T-helper 2 cell (primary cell): ENCODE measurements at places on chromosomes 7 and 10.

DNA sequence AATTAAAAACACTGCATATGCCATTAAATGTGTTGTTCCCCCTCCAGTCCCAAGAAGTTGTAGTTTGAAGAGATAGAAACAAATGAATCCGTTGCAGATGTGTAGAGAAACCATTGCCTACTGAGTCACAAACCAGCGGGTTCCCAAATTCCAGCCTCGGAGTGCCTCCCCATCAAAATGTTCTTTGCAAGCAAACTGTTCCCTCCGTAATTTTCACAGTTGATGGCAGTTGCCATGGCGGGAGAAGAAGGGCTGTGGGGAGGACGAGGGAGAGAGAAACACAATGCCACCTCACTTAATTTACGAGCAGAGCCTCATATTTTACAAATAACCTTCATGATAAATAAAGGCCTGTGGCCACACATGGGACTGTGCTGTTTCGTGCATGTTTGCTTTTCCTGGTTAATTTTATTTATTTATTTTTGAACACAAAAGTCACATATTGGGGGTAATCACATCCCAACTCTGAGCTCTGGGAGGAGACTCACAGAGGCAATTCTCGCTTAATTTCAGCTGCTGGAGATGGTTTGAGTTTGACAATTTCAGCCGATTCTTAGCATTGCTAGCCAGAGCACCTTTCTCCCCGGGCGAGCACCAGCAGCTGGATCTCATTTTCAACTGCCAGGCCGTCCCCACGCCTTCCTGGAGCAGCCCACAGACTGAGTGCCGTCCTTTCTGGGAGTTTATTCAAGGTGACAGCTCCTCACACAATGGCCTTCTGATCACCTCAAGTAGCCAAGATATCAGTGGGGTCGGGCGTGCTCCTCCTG, 1084.2 kb downstream of the KCNMA1 start:
- DNase-seq, result no peak

- no peak for DNase-seq
These were observed 149.5 kb downstream of the TMEM168 start for GRCh38 chr7:112640685-112641084.

DNA sequence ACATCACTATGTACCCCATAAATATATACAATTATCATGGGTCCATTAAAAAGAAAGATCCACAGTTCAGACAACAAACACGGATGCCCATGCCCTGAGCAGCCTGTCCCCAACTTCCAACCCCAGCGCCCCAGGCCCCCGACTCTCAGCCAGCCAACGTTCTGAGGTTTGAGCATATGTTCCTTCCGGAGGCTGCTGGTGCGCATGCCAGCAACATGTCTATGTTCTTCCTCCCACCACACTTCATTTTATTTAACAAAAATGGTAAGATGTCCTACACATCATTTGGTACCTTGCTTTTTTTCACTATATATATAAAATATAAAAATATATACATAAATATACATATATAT, 250.9 kb downstream of the MAD1L1 start:
- no peak for DNase-seq

DNA sequence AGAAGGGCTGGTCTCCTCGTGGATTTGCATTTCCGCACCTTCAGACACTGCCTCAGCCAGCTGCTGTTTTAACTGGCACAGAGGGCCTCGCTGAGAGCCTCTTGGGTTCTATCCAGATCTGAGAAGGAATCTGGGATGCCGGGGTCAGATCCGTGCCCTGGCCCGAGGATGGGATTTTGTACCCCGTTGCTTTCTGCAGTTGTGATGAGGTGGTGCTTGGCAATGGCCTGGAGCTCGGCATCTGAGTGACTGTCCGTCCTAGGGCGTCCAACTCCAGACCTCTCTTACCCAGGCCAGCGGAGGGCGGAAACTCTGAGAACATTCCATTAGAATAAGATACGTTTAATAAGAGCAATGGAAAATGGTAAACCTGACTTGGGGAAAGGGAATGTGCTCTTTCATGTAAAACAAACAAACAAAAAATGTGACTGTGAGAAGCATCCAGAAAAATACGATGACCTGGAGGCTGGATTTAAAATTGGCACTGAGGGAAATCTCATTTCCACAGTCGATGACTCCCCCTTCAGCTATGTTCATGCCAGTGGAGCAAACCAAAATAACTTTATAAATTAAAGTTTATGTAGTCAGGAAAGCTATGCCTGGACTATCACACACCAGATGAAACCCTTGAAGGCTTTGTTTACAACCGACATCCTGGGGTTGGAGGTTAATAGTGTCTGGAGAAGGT, 39.6 kb downstream of the GRK5 start:
- no peak for DNase-seq

DNA sequence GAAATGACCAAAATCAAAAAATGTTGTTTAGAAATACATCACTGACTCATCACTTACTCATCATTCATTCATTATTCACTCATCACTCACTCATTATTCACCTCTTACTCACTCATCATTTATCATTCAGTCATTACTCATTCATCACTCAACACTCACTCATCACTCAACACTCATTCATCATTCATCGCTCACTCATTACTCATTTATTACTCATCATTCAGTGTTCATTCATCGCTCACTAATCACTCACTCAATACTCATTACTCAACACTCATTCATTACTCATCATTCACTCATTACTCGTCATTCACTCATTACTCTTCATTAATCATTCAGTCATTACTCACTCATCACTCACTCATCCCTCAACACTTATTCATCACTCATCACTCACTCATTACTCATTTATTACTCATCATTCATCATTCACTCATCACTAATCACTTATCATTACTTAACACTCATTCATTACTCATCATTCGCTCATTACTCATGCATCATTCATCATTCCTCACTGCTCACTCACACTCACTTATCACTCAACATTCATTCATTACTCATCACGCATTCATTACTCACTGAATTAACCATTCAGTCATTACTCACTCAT, 238.5 kb downstream of the ADARB2 start:
- no peak for DNase-seq
